ENCODE measurements at places on chromosomes 2 and 18.

GRCh38 chr2:201313362-201313761 is 43.8 kb downstream of the FLACC1 start:
- peak; percentile 67 for DNase-seq

GRCh38 chr2:19728125-19728524 is 173.7 kb downstream of the TTC32 start:
- no peak for DNase-seq

GRCh38 chr2:240360645-240361475 is 74.6 kb upstream of the GPC1 start:
- DNase-seq = no peak

DNA sequence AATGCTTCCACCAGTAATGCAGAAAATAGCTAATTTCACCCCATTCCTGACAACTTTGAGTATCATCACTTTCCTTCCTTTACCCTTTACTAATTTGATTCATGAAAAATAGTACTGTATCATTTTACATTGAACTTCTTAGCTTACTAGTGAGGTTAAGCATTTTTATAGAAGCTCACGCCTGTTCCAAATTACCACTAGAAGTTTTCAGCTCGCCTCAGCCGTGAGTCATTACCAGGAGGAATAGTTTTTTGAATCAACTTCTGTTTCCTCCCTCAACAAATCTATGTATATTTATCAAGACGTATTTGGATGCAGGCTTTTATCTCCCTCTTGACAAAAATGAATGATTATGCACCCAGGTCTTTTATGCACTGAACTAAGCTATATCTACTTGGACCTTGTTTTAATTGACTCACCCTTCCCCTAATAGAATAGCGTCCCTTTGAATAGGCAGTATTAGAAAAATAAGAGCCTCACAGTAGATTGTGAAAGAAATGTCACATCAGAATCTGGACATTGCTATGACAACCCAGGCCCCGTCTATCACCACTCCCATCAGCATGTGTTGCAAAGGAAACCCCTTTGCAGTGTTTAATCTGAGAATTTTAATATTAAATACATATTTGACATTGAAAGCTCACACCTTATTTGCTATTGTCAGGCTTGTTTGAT is 207.4 kb upstream of the NRP2 start:
- no peak for DNase-seq

DNA sequence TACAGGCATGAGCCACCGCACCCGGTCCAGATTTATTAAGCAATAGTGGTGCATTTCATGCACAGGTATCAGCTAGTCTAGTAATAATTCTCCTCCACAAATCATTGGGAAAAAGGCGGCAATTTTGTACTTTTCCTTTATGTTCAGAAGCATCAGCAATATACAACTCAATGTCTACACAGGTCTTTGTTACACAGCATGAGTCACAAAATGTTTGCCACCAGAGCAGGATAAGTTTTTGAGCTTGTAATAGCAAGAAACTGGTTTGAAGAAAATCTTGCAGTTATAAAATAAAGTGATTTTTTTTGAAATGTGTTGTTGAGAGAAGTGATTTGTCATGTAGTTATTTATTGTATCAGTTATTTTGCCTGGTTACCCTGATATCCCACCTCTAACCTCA is 4.8 kb upstream of the ITPRIPL1 start:
- DNase-seq = peak; percentile 48

GRCh38 chr2:169452080-169452479 is 27.2 kb upstream of the BBS5 start:
- peak; percentile 55 for DNase-seq

DNA sequence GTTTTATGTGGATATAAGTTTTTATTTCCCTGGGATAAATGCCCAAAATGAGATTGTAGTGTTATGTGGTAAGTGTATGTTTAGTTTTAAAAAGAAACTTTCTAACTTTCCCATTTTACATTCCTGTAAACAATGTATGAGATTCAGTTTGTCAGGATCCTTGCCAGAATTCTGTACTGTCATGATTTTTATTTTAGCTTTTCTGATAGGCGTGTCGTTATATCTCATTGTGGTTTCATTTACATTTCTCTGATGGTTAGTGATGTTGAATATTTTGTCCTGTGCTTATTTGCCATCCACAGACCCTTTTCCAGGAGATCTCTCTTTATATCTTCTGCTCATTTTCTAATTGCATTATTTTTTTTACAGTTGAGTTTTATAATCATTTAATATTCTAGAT is 245.6 kb upstream of the CDH2 start:
- DNase-seq = no peak

DNA sequence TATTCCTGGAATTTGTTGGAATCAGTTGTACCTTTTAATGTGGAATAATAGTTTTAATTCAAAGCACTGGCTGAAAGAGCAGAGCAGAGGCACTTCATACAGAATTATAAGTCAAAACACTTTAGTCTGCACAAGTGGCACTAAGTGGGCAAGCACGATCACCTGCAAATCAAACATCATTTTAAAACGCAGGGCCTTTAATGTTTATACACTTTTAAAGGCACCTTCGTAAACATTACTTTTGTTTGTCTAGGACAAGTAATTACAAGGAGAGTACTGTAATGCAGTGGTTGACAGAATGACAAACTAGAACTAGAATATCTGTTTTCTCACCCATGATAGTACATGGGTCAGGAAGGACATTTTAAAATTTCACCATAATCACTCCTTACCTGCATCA is 36.4 kb downstream of the LANCL1 start:
- DNase-seq = no peak

DNA sequence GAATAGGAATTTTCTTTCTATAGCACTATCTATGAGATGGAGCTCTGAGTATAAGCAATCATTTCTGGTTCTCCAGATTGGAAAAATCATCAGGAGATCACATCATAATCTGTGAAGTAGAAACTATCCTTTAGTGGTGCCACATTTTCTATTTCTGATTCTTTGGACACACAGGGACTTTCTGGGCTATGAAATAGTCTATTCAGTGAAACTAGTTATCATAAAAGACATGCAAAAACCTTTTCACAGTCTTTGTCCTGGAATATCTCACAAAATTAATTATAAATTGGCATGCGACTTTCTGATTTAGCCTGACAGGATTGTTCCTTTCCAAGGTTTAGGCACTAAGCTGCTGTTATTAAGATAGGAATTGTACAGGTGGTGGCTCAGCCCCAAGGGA is 428.6 kb downstream of the DLGAP1 start:
- DNase-seq = no peak

- DNase-seq = no peak
Measured at GRCh38 chr2:29240601-29241000, 125.4 kb downstream of the CLIP4 start.

GRCh38 chr18:21798126-21798525 is 57.5 kb downstream of the MIB1 start:
- DNase-seq = no peak

- DNase-seq = peak; percentile 24
Measured at GRCh38 chr2:171551836-171552235, 29.6 kb downstream of the CYBRD1 start.

- no peak for DNase-seq
Measured at GRCh38 chr2:100208141-100208770, 65.9 kb upstream of the AFF3 start.

GRCh38 chr2:95061601-95062183 is 36.2 kb downstream of the MAL start:
- no peak for DNase-seq

- DNase-seq = peak; percentile 74
Measured at GRCh38 chr2:149383340-149383739, 53.0 kb downstream of the LYPD6 start.

DNA sequence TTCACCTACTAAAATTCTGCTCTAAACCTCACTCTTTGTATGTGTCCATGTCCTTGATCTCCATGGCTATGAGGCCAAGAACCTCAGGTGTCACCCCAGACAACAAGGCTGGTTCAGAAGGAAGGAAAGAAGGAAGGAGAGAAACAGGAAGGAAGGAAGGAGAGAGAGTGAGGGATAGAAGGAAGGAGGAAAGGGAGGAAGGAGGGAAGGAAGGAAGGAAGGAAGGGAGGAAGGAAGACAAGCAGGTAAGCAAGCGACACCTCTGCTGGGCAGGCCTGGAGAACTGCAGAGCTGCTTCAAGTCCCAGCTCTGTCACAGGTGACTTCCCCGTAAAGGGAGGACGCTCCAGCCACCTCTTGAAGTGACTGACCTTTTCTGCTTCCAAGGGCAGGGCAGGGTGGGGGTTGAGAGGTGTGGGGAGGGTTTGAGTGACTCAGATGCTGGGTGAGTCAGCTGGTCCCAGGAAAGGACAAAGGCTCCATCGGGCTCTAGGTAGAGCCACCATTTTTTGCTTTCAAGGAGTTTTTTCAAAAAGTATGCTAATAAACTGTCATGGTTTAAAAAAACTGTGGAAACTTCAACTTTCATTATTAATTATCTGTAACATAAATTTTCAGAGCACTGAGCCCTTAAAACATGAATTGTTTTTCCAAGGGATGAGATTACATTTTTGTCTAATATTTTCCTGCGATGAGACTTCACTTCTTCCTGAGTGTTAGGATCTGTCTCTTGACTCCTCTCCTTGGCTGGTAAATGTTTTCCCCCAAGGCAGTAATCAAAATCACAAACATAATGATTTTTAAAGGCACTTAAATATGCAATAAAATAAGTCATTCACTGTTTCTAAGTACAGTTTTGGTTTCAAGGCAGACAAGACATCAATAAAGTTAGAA is 90.1 kb upstream of the L3MBTL4 start:
- DNase-seq = no peak

GRCh38 chr2:86396291-86396785 is 44.8 kb upstream of the KDM3A start:
- peak; percentile 75 for DNase-seq

- no peak for DNase-seq
Measured at GRCh38 chr2:60335533-60336237, 217.8 kb downstream of the BCL11A start.

- DNase-seq = peak; percentile 51
Measured at GRCh38 chr2:168096158-168096557, 151.2 kb downstream of the STK39 start.

- DNase-seq = peak; percentile 44
Measured at GRCh38 chr2:66437109-66437690, 2.3 kb downstream of the MEIS1 start.

GRCh38 chr2:190210471-190210870 is 109.2 kb downstream of the HIBCH start:
- DNase-seq = no peak

GRCh38 chr18:4384932-4385331 is 70.2 kb downstream of the DLGAP1 start:
- no peak for DNase-seq

DNA sequence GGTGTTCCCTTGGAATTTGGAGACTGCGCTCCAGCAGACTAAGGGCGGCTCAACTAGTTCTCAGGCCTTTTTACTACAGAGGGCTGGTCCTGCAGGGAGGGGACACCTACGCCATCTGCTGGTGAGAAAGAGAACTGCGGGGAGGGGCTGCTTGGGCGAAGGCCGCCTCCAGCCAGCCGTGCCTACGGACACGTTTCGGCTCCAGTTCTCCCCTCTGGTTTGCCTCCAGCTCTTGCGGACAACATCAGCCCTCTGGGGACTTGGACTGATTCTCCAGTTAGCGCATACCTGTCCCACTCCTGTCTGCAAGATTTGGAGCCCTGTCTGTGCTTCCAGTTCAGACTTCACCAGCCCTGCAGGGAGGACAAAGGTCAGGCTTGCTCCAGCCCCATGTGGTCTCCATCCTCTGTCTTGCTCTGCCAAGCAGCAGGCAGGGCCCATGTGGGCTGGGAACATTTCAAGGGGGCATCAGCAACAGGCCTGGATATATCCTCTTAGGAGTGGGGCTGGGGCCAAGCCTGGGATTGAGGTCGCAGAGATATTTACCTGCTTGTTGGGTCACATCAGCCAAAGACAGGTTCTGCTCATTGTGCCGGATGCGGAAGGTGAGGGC is 10.3 kb downstream of the PTPRN start:
- DNase-seq = peak; percentile 79

- DNase-seq = no peak
Measured at GRCh38 chr2:120619579-120619978, 116.1 kb upstream of the GLI2 start.

DNA sequence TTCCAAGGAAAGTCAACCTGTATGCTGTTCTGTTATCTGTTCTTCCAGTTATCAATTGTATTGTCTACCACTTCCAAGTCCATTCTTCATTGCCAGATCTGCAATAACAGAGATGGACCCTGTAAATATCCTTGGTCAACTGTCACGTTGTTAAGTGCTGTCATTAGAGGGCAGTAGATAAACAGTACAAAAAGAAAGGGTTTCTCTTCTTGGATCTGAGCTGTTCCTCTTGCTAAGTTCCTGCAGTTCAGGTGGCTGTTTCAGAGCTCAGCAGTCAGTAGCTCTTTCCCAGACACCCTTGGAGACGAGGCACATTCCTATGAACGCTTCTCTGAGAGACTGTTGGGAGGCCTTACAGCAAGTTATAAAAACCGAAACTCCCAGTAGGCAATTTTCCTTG is 957.1 kb upstream of the CHAC2 start:
- peak; percentile 40 for DNase-seq

GRCh38 chr2:231672617-231673347 is 35.5 kb upstream of the PTMA start:
- no peak for DNase-seq

- DNase-seq = no peak
Measured at GRCh38 chr2:84858123-84858522, 22.8 kb downstream of the TRABD2A start.

DNA sequence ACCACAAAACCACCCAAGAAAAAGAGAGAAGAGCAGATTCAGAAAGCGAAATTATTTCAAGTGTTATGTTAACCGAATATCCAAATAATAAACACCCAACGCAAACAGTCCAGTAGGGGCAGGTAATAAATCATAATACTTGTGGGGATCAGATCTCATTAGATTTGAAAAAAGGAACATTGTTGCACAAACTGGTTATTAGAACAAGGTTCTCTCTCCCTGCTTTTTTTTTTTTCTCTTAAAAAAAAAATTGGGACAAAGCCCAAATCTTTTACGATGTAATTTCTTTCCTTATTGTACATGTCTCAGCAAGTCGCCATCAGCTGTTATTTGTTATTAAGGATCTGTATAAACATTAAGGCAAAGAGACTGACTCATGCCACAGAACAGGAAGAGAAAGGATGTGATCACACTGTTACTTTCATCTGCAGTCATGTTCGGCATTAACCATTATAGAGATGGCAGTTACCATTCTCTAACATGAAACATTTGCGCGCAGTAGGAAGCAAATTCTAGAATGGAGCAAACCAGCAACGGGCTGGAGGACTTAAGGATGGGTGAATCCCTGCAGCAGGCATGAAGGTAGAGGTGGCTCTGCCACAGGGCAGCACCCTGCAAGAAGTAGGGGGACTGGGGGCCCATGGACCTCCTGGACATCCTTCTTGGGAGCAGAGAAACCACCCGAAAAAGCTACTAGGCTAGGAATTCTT is 42.0 kb downstream of the EPHA4 start:
- DNase-seq = peak; percentile 95

DNA sequence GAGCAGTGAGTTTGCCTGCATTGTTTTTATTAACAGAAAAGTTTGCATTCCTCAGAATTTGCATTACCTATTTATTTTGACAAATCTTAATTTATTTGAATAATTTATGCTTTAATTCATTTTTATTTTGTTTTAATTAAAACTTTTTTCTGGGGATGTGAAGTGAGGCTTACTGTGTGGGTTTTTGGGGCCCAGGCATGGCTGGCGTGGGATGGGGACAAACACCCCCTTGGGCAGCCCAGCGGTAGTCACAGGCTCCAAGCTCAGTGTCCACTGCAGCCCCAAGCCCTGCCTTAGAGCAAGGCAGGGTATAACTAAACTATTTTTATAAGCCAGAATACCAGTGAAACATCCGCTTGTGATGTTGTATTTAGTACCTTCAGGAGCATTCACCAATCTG is 95.7 kb upstream of the PXDN start:
- DNase-seq = no peak
